ENCODE measurements at places on chromosomes 5 and 9. TPM values are rescaled to one million over a fixed set of nuclear protein-coding genes. Genes with fewer than 3 reads are reported as not detected.

Gene ANKRD18A
- total RNA-seq: 3.8 TPM

Gene NIM1K
- not detected for total RNA-seq

Gene SPINK7
- not detected for total RNA-seq

Gene RMRP
- 462 TPM for total RNA-seq

Gene FBP1
- total RNA-seq: 1.3 TPM

Gene PPP3R2
- not detected for total RNA-seq

Gene POC5
- total RNA-seq: 4.1 TPM

Gene SLC1A3
- 53.2 TPM for total RNA-seq

Gene SHB
- total RNA-seq: 26.5 TPM

Gene DUSP1
- 67.2 TPM for total RNA-seq

Gene PCDHGB4
- total RNA-seq: 11.9 TPM

Gene QRFP
- total RNA-seq: not detected

Gene LMX1B
- total RNA-seq: 0.69 TPM

Gene DDX4
- not detected for total RNA-seq

Gene IGFBPL1
- total RNA-seq: 0.19 TPM

Gene HBEGF
- 27.7 TPM for total RNA-seq

Gene COL23A1
- total RNA-seq: 18.8 TPM

Gene SPATA6L
- 0.37 TPM for total RNA-seq

Gene CAMK2A
- 13.2 TPM for total RNA-seq

Gene C5orf52
- total RNA-seq: not detected

Gene DAB2IP
- 70.0 TPM for total RNA-seq

Gene SPINK6
- not detected for total RNA-seq

Gene RASGEF1C
- 0.75 TPM for total RNA-seq

Gene CCDC152
- 3.2 TPM for total RNA-seq

Gene GARIN3
- total RNA-seq: not detected

Gene PDE8B
- total RNA-seq: 4.9 TPM

Gene ARL14EPL
- total RNA-seq: not detected

Gene FOXD4L6
- not detected for total RNA-seq

Gene GDNF
- 0.12 TPM for total RNA-seq

Gene TLR4
- 11.0 TPM for total RNA-seq

Gene SLC6A3
- total RNA-seq: not detected

Gene GOLM1
- 3.7 TPM for total RNA-seq

Gene CYLC2
- total RNA-seq: not detected

Gene GCNT4
- 0.59 TPM for total RNA-seq

Gene IL4
- not detected for total RNA-seq

Gene PCDHB16
- total RNA-seq: 2.2 TPM

Gene FST
- 3.8 TPM for total RNA-seq

Gene FSD1L
- total RNA-seq: 9.0 TPM
